Activated CD4-positive, alpha-beta T cell treated with anti-CD3 and anti-CD28 coated beads for 36 hours (primary cell): ENCODE measurements at places on chromosomes 5 and 9.

- no peak overlapping the region for H3K27ac ChIP-seq
- H3K4me3 ChIP-seq = no peak overlapping the region
- H3K4me1 ChIP-seq = no peaks in the 10 kb centered on the region
- DNase-seq = no peak
These were observed 13.4 kb downstream of the PAEP start for GRCh38 chr9:135574943-135575342.

GRCh38 chr9:2749485-2749884 lies 32.2 kb downstream of the KCNV2 start:
- DNase-seq = no peak
- peaks cover 66% of the 10 kb centered on the region for H3K36me3 ChIP-seq
- no peak overlapping the region for H3K27ac ChIP-seq
- peaks cover 3% of the 10 kb centered on the region for H3K4me1 ChIP-seq
- H3K4me3 ChIP-seq = no peak overlapping the region

DNA sequence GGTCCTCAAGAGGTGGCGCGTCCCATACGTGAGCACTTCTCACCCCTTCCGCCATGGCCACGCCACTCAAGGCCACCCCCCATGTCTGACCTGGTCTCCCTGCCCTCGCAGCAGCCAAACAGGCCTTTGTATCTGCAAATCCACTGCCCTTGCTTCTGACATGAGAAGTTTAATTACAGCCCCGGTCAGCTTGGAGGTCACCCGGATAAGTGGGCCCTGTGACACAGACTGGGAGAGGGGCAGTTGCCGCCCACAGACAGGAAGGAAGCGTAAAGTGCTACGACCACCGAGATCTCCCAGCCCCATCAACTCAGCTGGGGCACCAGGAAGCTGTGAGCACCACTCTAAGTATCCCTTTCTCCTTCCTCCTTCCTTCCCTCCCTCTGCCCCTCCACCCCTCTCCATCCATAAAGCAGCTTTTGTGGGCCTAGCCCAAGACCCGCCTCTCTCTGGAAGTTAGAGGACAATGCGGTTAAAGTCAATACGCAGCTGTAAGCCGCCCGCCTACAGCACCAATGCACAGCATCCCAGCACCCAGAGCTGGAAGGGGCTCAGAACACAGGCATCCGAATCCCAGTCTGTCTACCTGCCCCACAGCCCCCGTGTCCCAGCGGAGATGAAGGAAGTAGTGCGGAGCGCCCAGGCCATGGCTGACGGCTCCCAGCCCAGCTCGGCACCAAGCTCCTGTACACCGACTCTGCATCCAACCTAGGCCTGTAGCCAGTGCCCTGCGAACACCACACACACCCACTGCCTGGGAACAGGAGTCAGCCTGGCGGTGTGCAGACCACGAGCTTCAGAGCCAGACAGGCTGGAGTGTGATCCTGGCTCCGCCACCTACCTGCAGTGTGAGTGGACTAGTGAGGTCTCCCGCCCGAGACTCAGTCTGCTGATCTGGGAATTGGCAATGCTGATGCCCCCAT lies 44.8 kb upstream of the RNF130 start:
- no peaks in the 10 kb centered on the region for H3K4me1 ChIP-seq
- H3K27me3 ChIP-seq = no peaks in the 10 kb centered on the region
- H3K4me3 ChIP-seq = no peak overlapping the region
- no peak for DNase-seq

- no peak overlapping the region for H3K27ac ChIP-seq
- peaks cover 27% of the 10 kb centered on the region for H3K27me3 ChIP-seq
- peaks cover 11% of the 10 kb centered on the region for H3K4me1 ChIP-seq
- H3K36me3 ChIP-seq = no peaks in the 10 kb centered on the region
- DNase-seq = no peak
- no peak overlapping the region for H3K4me3 ChIP-seq
These were observed 55.8 kb downstream of the FOXD1 start for GRCh38 chr5:73392775-73393174.

- H3K4me1 ChIP-seq = no peaks in the 10 kb centered on the region
- no peaks in the 10 kb centered on the region for H3K36me3 ChIP-seq
- no peak overlapping the region for H3K27ac ChIP-seq
- no peak overlapping the region for H3K4me3 ChIP-seq
- DNase-seq = no peak
These were observed 528.8 kb downstream of the IRX1 start for GRCh38 chr5:4124221-4124970.

GRCh38 chr5:74103131-74104023 lies 477.4 kb downstream of the ARHGEF28 start:
- H3K36me3 ChIP-seq = no peaks in the 10 kb centered on the region
- H3K4me3 ChIP-seq = no peak overlapping the region
- no peaks in the 10 kb centered on the region for H3K4me1 ChIP-seq
- no peak for DNase-seq
- no peak overlapping the region for H3K27ac ChIP-seq

DNA sequence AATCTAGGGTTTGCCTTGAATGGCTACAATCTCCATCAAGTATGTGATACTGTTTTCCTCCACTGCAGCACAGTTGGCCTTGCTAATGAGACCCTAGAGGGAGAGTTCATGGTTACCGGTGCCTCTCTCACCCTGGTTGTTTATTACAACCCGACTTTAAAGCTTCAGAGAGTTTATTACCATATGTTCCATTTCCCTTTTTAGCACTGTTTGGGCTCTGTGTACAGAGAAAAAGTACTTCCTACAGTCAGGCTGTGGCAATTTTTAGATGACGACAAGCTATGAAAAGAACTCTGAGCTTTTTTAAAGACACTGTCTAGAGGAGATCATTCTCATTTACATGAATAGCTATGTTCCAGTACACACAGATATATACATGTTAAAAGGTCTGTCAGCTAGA lies 48.8 kb upstream of the PLCXD3 start:
- no peak for DNase-seq
- H3K4me1 ChIP-seq = no peaks in the 10 kb centered on the region
- H3K27me3 ChIP-seq = no peaks in the 10 kb centered on the region
- no peak overlapping the region for H3K4me3 ChIP-seq

DNA sequence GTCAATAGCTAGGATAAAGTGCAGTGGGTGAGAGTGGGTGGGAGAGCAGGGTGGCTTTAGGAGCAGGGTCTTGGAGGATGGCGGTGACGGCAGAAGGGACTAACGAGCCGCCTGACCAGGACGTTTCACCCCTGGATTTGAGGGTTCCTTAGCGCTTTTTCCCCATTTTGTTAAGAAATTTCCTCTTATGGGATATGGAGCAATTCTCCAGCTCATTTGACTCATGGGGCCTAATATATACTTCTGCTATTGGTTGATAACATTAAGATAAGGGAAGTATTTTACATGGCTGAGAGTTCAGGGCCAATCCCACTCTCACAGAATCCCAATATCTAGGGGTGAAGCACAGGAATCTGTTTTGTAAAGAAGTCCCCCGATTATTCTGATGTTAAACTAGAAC lies 17.6 kb downstream of the CD180 start:
- no peak overlapping the region for H3K4me3 ChIP-seq
- H3K36me3 ChIP-seq = peaks cover 10% of the 10 kb centered on the region
- no peak overlapping the region for H3K27ac ChIP-seq
- H3K4me1 ChIP-seq = peaks cover 28% of the 10 kb centered on the region
- no peaks in the 10 kb centered on the region for H3K27me3 ChIP-seq
- no peak for DNase-seq

DNA sequence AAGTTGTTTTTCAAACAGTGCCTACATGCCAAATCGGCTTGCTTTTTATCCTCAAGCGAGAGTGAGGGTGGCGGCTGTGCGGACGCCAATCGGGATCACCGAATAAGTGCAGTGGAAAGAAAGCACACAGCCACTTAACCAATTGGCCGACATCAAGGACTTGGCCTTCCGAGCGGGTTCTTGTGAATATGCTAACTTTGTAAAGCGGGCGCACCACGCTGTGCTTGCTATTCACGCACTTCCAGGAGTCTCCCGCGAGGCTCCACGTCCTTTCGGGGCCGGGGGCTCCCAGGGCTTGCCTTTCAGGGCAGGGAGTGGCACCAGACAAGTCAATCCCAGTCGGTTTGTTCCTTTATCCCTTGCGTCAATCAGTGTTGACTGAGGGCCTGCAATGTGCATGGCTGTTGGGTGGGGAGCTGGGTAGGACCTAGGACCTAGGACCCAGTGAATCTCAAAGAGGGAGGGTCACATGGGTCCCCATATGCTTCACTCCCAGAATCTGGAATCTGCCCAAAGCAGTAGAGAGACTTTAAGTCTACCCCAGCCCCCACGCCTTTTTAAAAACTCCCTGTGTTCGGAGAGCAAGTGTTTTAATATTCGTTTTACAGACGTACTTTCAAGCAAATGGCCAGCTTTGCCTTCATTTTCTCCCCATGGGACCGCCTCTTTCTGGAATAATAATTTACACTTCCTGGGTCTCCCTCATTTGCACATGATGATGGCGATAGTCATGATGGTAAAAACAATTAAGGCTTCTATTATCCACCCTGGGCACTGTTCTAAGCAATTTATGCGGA lies 2.0 kb upstream of the GCNT4 start:
- H3K27ac ChIP-seq = peak overlapping the region; percentile 48
- H3K27me3 ChIP-seq = peaks cover 3% of the 10 kb centered on the region
- peak overlapping the region; percentile 79 for H3K4me3 ChIP-seq
- H3K36me3 ChIP-seq = no peaks in the 10 kb centered on the region
